Effector memory CD8-positive, alpha-beta T cell (primary cell): ENCODE measurements at places on chromosomes 5 and 9.

DNA sequence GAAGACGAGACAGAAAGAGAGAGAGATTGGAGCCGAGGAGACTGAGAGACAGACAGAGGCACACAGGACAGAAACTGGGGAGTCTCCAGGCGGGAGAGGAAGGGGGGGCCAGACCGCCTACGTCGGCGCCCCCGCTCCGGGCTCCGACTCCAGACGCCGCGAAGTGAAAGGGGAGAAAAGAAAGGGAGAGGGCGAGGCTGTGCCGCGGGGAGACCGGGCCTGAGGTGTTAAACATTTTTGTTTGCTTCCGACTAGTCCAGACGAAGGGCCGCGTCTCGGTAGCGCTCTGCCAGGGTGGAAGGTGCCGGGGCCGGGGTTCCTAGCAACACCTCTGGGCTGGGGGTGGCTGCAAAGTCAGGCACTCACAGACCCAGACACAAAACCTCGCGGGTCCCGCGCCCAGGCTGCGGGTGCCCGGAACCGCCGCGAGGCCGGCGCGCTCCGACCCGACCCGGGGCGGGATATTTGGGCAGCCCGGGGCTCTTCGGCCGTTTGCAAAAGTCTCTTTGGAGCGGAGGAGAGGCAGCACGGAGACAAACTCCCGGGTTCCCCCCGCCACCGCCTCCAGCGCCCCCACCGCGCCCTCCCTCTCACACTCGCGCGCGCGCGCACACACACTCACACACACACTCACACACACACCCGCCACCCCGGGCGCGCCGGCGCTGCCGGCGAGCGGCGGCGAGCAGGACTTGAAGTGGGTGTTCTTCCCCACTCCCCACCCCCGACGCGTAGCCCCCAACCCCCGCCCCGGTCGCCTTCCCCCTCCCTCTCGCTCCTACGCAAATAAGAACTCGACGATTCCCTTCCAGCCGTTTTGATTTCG is 626 bp upstream of the FST start:
- peak overlapping the region; percentile 91 for H3K4me3 ChIP-seq
- peak overlapping the region; percentile 62 for H3K27ac ChIP-seq
- H3K27me3 ChIP-seq, result peaks cover 52% of the 10 kb centered on the region

DNA sequence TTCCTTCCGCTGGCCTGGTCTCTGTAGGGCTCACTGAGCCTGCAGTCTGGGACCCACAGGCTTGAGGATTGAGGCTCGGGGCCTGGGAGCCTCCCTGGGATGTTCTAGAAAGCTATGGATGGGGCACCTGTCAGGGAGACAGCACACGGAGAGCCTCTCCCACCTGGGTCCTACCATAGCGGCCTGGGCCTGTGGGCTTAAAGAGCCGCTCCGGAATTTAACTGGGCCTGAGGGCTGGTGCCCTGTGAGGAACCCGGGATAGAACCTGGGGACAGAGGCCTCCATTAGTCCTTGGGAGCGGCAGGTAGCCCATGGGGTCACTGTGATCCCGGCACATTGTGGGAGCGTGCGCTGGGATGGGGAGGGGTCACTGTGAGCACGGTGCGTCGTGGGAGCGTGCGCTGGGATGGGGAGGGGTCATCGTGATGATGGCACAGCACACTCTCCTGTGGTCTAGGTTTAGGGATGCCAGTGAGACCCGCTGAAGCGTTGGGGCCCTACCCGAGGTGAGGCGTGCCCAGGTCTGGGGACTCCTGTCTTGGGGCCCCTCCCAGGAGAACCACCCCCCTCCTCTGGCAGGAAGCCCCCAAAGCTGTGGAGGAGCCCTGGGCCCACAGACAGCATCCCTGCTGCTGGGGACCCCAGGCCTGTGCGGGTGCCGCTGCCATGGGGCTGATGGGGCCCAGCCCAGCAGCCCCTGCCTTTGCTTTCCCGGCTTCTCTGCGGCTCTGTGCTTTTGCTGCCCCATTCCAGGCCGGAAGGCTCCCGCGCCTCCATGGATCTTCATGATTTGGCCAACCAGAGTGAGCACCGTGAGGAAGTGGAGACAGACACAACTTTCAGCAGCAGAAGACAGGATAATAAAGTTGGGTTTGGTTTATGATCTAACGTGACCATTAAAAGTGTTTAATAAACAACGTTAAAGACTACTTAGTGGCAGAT is 3.4 kb upstream of the CEP72 start:
- H3K27me3 ChIP-seq, result peaks cover 48% of the 10 kb centered on the region
- no peak for DNase-seq
- peaks cover 24% of the 10 kb centered on the region for H3K4me1 ChIP-seq
- H3K27ac ChIP-seq, result no peak overlapping the region
- no peak overlapping the region for H3K4me3 ChIP-seq
- H3K36me3 ChIP-seq, result no peaks in the 10 kb centered on the region

- H3K4me1 ChIP-seq, result no peaks in the 10 kb centered on the region
- no peak overlapping the region for H3K4me3 ChIP-seq
- no peak for DNase-seq
- no peaks in the 10 kb centered on the region for H3K36me3 ChIP-seq
- peaks cover 66% of the 10 kb centered on the region for H3K27me3 ChIP-seq
Observed at GRCh38 chr9:124593651-124594058, 86.5 kb upstream of the NR5A1 start.

- H3K27me3 ChIP-seq, result peaks cover 55% of the 10 kb centered on the region
- H3K4me3 ChIP-seq, result no peak overlapping the region
- H3K36me3 ChIP-seq, result no peaks in the 10 kb centered on the region
- no peaks in the 10 kb centered on the region for H3K4me1 ChIP-seq
- DNase-seq, result no peak
- no peak overlapping the region for H3K27ac ChIP-seq
Observed at GRCh38 chr5:6398570-6399230, 20.4 kb upstream of the MED10 start.

- H3K27me3 ChIP-seq, result no peaks in the 10 kb centered on the region
- H3K4me3 ChIP-seq, result peak overlapping the region; percentile 81
- peak overlapping the region; percentile 98 for H3K27ac ChIP-seq
- H3K36me3 ChIP-seq, result peaks cover 32% of the 10 kb centered on the region
- peaks cover 19% of the 10 kb centered on the region for H3K4me1 ChIP-seq
Observed at GRCh38 chr9:34612788-34613390, 992 bp upstream of the RPP25L start.

DNA sequence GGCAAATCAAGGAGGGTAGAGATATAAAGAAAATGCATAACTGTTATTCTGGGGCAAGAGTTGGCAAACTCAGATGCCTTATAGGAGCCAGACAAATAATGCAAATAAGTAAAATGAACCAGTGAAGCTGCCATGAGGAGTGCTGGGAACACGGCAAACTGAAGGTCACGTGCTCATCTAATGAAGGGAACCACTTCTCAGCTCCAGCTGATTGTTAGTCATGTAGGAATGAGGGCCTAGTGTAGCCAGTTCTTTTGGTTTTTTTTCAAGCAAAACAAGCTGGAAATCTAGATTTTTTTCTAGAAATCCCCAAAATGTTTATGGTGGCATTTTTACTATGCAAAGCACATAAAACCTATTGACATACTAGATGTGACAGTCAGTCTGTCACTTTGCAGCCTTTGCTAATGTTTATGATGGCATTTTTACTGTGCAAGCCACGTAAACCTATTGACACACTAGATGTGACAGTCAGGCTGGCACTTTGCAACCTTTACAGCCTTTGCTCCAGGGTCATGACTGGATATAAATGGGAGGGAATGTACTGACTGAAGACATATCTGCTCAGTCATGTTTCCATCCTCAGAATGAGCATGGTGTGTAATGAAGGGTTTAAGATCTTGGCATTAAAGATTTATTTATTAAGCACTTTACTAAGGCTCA is 39.4 kb downstream of the RUSC2 start:
- no peaks in the 10 kb centered on the region for H3K27me3 ChIP-seq
- no peaks in the 10 kb centered on the region for H3K36me3 ChIP-seq
- no peaks in the 10 kb centered on the region for H3K4me1 ChIP-seq
- no peak overlapping the region for H3K4me3 ChIP-seq
- DNase-seq, result no peak

DNA sequence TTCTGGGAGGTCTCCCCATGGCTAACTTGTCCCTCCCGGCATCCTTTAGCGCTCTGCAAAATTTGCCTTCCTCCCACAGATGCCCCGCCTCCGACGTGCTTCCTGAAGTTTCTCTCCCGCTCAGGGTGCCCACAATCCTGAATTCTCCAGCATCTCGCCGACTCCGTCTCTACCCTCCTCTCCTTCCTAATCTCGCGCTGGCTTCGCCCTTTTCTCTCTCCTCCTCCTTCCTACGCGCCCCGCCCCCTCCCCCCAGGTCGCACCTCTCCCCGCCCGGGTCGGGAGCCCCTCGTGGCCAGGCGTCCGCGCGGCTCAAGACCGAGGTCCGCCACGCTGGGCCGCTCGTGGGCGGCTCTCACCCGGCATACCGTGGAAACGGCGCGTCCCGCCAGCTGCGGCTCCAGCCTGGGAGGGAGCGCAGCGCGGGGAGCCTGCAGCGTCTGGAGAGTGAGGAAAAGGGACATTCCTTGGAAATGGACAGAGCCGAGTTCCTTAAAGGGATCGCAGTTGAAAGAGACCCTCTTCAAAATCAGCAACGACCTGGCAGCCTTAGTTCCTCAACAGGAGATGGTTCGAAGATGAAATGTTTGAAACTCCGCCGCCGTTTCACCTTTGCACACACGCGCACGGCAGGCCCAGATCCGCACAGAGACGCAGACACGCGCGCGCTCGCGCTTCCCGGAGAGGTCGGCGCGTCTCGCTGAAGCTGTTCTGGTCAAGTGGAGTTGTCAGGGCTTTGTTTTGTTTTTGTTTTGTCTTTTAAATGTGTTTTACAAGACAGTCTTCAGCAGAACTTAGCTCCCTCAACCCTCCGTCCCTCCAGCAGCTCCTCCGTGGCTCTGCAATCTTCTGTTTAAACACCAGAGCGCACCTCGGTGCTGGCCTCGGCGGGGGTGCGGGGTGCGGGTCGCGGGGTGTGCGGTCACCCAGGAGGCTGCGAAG is 5.0 kb upstream of the IRX2 start:
- no peak for DNase-seq
- H3K36me3 ChIP-seq, result peaks cover 2% of the 10 kb centered on the region
- no peak overlapping the region for H3K27ac ChIP-seq
- no peaks in the 10 kb centered on the region for H3K4me1 ChIP-seq

GRCh38 chr9:1505489-1505888 is 455.3 kb downstream of the DMRT2 start:
- H3K27ac ChIP-seq, result no peak overlapping the region
- no peak for DNase-seq
- no peak overlapping the region for H3K4me3 ChIP-seq
- H3K4me1 ChIP-seq, result no peaks in the 10 kb centered on the region

- H3K27ac ChIP-seq, result no peak overlapping the region
- H3K36me3 ChIP-seq, result peaks cover 3% of the 10 kb centered on the region
- H3K4me1 ChIP-seq, result no peaks in the 10 kb centered on the region
- H3K27me3 ChIP-seq, result no peaks in the 10 kb centered on the region
Observed at GRCh38 chr5:83523929-83524328, 52.4 kb downstream of the VCAN start.

- no peaks in the 10 kb centered on the region for H3K27me3 ChIP-seq
- no peak overlapping the region for H3K4me3 ChIP-seq
- H3K4me1 ChIP-seq, result no peaks in the 10 kb centered on the region
- no peak overlapping the region for H3K27ac ChIP-seq
- no peak for DNase-seq
Observed at GRCh38 chr9:110065532-110065931, 142.4 kb downstream of the C9orf152 start.

- no peak for DNase-seq
- H3K4me1 ChIP-seq, result no peaks in the 10 kb centered on the region
- no peaks in the 10 kb centered on the region for H3K27me3 ChIP-seq
Observed at GRCh38 chr5:145830594-145830993, 4.5 kb downstream of the PRELID2 start.

- H3K36me3 ChIP-seq, result no peaks in the 10 kb centered on the region
- H3K27me3 ChIP-seq, result no peaks in the 10 kb centered on the region
- H3K4me3 ChIP-seq, result no peak overlapping the region
- no peaks in the 10 kb centered on the region for H3K4me1 ChIP-seq
- H3K27ac ChIP-seq, result no peak overlapping the region
Observed at GRCh38 chr9:110669433-110669832, 842 bp downstream of the MUSK start.

DNA sequence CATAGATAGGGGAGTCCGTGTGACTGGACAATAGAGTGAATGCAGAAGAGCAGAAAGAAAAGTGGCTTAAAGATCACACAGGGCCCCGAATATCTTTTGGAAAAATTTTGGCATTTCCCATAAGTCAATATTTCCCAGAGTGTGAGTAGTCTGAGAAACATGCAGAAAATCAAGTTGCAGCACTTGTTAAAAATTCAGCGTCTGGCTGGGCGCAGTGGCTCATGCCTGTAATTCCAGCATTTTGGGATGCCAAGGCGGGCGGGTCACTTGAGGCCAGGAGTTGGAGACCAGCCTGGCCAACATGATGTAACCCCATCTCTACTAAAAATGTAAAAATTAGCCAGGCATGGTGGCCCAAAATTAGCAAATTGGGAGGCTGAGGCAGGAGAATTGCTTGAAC is 227.0 kb downstream of the DRD1 start:
- no peak overlapping the region for H3K4me3 ChIP-seq
- peaks cover 33% of the 10 kb centered on the region for H3K27me3 ChIP-seq
- H3K4me1 ChIP-seq, result no peaks in the 10 kb centered on the region
- no peak overlapping the region for H3K27ac ChIP-seq
